ENCODE measurements at places on chromosomes 12 and 14.

DNA sequence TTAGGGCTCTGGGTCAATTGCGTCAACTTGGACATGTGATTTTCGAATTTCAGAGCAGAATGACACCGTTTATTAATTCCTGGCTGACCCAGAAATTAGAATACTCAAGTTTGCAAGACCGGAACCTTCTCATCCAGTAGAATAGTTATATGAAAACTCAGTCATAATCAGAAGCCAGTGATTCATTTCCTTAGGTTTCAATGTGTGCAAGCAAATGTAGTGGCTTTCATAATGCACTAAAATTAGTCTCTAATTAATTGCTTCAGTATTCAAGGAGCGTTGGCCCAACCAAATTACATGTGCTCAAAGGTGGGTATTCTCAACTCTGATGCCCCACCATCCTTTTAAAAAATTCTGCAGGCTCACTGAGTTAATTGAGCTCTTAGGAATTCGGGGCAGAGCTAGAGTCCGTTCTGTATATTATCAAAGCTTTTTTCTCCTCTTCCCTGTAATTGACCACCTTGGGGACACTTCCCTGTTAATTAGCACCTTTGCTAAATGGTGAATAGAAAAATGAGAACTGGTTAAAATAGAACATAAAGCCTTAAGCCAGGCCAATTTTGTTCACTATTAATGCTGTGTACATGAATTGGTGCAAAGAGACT is 55.4 kb downstream of the DAO start:
- DNase-seq, result no peak

GRCh38 chr14:38003746-38004609 is 203.7 kb upstream of the SSTR1 start:
- no peak for DNase-seq

DNA sequence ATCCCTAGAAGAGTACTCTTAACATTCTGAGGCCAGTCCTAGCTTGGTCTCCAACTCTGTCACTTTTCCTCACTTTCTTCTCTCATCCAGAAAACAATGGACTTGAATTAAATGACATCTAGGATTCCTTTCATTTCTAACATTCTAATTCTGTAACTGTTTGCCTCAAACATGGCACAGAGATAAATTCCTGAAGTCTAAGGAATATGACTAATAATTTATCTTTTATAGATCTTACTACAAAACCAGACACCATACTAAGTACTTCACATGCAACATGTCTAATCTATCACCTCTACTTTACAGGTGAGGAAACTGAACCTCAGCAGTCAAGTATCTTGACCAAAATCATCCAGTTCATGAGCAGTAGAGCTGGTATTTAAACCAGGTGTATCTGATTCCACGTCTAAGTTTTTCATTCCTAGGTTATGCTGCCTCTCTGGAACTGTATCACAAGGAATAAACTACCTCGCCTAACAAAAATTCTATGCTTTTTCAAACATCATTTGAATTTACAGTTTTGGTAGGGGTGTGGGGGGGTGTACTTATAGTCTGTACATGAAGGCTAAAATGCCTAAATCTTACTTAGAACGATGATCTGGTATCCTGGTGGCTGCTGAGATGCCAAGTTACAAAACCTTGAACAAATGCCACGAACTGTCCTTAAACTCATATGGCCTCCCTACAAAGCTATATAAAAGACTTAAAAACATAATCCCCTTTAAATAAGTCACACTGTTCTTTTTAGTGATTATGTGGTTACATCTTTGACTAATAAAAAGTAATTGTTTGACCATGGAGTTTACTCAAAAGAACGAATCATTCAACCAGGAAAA is 41.6 kb downstream of the ATXN2 start:
- no peak for DNase-seq

- DNase-seq, result peak; percentile 38
Observed at GRCh38 chr12:112170376-112170775, 45.0 kb downstream of the TRAFD1 start.

DNA sequence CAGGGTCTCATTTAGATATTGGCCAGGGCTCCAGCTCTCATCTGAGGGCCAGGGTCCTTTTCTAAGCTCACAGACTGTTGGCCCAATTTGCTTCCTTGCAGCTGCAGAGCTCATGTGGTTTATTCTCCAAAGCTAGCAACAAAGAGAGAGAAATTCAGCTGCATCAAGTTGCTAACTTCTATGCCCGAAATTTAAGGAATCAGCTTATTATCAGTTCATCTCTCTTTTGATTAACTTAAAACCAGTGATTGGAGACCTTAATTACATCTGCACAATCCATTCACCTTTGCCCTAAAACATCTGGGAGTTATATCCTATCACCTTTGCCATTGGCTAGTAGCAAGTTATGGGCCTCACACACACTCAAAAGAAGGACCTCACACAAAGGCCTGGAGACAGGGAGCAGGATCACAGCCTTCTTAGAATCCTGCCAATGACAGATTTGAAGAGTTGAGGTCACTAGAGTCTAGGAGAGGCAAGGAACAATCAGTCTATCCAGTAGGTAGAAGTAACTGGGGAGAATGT is 258.8 kb upstream of the GARIN6 start:
- DNase-seq, result no peak

DNA sequence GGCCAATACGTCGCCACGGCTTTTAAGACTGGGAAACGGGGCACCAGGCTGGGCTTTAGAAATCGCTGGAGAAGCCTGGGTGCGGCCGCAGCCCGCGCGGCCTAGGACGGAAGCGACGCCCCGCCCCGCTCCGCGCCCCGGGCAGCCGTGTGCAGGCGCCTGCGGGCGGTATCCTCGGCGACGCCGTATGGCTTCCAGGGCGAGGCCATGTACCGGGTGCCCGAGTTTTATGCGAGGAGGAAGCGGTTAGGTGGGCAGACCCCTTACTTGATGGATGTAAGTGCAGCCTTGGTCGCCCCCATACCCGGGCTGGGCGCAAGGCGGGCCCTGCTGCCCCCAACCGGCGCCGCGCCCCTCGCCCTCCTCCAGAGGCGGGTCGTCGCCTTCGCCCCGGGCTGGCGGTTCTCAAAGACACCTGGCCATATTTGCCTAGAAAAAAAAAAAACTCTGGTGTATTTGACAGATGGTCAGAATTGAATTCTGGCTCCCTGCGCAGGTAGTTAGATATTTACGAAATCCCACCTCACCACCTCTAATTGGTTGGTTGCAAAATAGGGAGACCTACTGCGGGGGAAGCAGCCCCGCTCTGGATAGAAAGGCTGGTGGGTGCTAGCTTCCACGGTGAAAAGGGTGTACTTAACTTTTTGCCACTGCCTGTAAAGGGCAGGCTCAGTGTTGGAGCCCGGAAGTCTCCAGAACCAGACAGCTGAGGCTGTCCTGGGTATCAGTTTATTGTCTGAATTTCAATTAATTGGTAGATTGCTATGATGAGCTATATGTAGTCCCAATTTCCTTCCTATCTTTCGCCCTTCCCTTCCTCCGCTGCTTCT is at the start of gene PPP1R36:
Gene PPP1R36, plus strand, starts transcription at position 171 of the 830 bp plus-strand sequence. Its CDS starts 37 bp downstream, at position 208.
- peak; percentile 45 for DNase-seq

DNA sequence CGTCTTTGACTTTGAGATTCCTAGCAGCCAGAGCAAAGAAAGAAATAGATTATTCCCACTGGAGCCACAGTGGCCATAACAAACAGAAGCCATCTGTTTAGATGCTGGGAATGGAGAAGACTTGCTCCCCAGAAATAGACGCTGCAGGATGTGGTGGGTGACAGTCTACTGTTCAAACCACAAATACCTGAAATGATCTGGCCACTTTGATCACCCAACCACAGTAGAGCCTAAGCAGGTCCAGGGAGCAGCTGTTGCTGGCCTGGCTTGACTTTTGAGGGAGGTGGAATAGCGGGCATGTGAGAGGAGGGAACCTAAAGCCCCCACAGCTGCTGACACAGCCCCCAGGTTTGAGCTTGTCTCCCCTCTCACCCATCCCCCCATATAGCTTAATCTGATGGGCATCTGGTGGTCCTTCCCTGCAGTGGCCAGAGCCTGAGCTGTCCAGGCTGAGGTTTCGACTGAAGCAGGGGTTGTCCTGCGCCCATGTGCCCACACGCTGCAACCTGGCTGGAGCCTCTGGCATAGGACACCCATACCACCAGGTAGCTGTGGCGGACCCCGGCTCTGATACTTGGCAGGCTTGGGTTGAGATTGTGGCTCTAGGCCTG is 38.7 kb downstream of the SH2B3 start:
- no peak for DNase-seq

- DNase-seq, result no peak
Observed at GRCh38 chr12:65740506-65740872, 83.8 kb upstream of the HMGA2 start.

- DNase-seq, result no peak
Observed at GRCh38 chr14:103762036-103762435, 46.4 kb downstream of the ZFYVE21 start.

DNA sequence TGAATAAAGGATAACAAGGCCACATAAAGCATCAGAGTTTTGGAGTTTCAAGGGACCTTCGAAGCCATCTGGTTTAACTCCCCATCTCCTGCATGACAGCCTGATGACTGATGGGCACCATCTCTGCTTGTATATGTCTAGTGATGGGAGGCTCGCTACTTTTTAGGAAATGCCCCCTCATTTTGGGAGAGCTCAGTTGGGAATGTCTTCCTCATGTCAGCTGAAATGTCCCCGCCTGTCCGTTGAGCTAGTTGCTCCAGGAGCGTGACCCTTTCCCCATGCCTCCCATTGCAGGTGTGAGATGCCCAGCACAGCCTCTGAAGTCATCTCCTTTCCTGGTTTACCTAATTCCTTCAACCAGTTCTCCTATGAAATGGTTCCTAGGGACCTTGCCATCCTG is 69.6 kb upstream of the CAPRIN2 start:
- DNase-seq, result no peak

DNA sequence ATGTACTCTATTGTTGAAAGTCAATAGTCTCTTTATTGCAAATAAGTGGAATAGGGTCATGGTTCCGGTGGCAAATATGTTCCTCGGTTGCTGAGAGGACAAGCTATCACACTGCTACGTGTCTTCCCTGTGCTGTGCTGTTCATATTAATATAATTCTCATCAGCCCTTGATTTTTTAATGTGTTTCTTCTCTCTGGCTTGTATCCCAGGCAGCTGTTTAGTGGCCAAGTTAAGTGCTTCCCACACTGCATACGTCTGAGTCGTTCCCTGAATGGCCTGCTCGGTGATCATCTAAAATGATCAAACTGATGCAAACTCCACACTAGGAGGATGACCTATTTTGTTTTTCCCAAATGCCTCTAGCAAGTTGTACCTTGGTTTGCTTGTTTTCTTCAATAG is 186.4 kb downstream of the ANO6 start:
- no peak for DNase-seq

DNA sequence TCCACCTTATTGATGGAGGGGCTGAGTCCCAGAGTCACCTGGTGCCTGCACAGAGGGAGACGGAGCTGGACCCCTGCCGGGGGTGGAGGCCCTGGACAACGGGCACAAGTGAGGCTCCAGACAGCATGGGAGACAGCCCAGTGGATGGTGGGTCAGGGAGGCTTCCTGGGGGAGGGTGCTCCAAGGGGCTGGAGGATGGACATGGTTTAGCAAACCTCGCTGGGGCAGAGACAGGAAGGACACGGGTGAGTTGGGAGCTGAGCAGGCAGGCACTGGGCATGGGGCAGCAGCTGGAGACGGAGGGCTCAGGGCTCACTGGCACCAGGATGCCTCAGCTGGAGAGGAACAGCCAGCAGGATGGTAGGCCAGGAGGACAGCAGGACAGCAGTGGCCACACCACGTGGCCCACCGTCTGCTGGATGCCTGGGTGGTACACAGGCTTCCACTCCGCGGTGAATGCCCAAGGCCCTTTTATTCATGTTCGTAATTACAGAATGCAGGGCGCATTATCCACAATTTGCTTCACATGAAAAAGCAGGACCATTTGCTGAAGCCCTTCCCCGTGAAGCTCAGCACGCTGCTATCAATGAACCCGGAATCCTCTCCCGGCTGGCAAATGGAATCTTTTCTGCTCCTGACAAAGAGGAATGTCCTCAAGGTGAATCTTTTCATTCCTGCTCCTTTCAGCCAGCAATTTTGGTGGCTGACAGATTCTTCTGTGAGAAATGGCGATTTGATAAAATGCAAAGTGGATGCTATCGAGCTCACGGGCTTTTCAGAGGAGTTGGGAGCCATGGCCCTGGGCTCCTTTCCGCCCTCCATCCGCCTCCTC is 138.1 kb upstream of the C14orf180 start:
- no peak for DNase-seq

DNA sequence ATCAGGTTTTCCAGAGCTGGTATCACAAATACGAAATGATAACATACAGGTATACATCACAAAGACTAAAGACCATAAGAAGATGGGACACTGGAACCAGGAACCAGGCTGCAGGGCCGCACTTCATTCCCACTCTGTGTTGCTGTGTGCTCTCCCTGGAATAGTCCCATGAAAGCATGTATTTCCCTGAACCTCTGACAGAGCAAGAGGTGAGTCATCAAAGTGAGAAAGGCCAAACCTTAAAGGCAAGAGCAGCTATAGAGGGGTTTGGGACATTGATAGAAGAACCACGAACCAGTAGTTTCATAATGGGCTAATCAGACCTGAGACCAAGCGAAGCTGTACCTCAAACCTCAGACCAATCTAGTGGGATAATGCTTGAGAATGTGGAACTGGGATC is 283.0 kb upstream of the PRKD1 start:
- DNase-seq, result no peak

GRCh38 chr12:83843541-83843940 is 1069.1 kb downstream of the SLC6A15 start:
- DNase-seq, result no peak

GRCh38 chr12:8698879-8699278 is 1.1 kb downstream of the RIMKLB start:
- no peak for DNase-seq

DNA sequence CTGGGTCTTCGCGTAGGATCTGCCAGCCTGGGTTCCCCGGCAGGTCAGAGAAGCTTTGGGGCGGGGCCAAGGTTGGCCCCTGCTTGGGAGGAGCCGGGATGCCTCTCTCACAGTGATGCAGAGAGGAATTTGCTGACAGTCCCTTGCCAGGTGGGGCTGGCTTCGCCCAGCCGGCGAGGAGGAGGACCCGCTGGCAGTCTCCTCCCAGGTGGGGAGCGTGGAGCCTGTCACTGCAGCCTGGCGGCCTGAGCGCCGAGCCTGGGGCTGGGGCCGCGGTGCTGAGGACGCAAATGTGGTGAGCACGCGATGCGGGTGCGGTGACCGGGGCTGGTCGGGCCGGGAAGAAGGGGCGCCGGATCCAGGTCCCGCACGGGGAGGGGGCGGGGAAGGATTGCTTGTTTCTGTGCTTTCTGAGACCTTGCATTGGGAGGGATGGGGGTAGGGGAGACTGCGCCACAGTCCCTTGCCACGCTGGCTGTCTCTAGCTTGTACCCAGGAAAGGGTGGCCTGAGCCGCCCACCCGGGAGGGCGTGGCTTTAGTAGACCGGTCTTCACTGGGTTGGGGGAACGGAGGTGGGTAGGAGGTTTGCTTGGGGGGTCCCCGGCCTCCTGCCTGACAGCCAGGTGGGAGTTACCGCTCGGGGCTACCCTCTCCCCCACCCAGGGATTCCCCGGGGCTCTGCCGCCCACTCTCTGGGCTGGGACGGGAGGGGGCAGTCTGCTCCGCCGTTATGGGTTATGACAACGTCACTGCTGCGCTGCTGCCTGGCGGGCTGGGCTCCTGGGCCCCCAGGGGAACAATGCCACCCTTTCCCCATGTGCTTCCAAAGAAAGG is at the start of gene TMEM63C:
Gene TMEM63C, plus strand, starts transcription at position 196 of the 835 bp plus-strand sequence. CDS start 37,016 bp downstream, outside the sequence.
- no peak for DNase-seq
